ENCODE measurements at places on chromosomes 13 and 19.

GRCh38 chr13:29532821-29533220, 62.7 kb downstream of the SLC7A1 start:
- DNase-seq: no peak

DNA sequence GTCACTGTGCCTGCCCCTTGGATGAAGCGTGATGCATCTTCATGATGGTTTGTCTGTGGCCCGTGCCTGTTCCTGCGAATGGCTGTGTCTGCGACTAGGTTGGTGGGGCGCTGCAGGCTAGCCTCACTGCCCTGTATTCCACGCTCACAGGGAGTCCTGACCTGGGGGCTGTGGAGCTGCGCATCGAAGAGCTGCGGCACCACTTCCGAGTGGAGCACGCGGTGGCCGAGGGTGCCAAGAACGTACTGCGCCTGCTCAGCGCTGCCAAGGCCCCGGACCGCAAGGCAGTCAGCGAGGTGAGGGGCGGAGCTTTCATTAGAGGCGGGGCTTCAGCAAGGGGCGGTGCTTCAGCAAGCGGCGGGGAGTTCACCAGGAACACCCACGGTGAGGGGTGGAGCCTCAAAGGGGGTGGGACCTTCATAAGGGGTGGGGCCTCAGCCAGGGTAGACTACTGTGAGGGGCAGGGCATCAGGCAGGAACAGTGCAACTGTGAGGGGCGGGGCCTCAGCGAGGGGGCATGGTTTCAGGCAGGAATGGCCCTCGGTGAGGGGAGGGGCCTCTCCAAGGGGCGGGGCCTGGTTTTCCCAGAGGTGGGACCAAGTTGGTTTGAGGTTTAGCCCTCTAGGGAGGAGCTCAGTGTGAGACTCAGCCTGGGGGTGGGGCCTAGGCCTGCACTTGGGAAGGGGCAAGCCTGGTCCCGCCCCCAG, 17.2 kb downstream of the PKN1 start:
- DNase-seq: no peak

- DNase-seq: no peak
These were observed 17.4 kb upstream of the IRS2 start for GRCh38 chr13:109803825-109804224.

DNA sequence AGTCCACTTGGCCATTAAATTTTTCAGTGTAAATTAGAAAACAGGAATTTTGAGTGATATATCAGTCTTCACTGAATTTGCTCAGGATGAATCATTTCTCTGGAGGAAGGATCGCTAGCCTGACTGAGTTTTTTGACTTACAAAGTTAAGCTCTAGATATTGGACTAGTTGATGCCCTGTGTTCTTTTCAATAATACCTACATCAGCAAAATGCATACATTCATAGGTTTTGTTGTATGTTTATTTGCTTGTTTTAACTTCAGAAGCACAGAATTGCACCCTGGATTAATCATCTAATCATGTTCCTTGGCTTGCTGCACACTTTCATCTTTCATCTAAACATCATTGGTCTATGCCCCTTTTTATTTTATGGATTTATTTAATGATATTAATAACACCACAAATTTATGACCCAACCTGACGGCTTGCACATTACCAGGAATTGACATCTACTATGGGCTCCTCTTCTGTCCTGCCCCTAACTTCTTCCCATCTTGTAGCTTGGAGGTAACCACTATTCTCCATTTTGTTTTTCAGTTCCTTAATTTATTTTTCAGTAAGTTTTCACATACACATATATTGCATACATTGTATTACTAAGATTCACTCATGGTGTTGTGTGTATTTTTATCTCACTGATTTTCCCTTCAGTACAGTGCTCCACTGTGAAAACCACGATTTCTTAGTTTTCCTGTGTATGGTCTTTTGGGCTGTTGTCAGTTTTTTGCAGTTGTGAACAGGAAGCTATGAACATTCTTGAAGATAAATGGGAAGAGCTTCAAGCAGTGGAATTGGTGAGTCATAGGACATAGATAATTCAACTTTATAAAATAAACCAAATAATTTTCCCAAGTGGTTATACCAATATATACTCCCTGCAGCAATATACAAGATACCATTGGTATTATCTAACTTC, 23.3 kb downstream of the COMMD6 start:
- DNase-seq: no peak

- DNase-seq: no peak
These were observed 179.7 kb downstream of the STK24 start for GRCh38 chr13:98397221-98397620.

DNA sequence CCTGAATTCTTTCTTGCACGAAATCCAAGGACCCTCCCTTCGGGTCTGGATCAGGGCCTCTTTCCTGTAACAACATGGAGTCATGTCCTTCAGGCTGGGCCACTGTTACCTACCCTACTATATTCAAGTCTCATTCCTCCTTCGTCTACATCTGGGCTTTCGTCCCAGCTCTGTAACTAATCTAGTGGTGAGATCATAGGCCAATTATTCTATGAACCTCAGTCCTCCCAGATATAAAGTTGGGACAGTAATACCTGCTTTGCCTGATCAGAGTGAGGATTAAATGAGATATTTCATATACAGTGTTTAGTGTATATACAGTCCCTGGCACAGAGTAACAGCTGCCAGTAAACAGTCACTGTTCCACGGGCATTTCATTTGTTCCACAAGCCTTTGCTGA, 48.3 kb upstream of the ATP12A start:
- no peak for DNase-seq

DNA sequence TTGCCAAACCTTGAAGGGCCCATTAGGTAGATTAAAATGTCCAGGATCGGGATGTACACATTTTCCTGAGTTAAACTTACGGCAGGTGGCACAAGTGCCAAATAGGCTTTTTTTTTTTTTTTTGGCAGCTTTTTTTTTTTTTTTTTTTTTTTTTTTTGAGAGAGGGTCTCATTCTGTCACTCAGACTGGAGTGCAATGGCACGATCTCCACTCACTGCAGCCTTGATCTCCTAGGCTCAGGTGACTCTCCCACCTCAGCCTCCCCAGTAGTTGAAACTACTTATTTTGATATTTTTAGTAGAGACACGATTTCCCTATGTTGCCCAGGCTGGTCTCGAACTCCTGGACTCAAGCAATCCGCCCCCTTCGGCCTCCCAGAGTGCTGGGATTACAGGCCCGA, 9.0 kb downstream of the IRGC start:
- no peak for DNase-seq

- no peak for DNase-seq
These were observed 136.8 kb downstream of the TBC1D4 start for GRCh38 chr13:75345193-75345592.

- DNase-seq: no peak
These were observed 3.8 kb downstream of the LILRA4 start for GRCh38 chr19:54335164-54335563.

DNA sequence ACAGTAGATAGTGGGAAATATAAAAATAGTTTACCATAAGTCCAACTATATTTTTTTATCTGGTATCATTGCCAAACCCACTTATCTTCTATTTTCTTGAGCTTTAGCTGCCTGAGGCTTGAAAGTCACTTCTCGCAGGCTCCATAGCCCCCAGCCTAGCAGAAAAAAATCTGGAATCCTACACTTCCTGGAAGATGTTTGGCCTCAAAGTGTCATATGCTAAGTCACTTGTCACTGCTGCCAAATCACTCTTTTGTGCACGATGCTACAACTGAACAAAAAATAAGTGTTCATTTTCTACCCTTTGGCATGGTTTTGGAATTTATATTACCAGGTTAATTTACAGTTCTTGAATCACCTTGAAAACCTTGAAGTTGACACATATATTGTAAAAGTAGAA, 612.5 kb upstream of the ATXN8OS start:
- DNase-seq: no peak

DNA sequence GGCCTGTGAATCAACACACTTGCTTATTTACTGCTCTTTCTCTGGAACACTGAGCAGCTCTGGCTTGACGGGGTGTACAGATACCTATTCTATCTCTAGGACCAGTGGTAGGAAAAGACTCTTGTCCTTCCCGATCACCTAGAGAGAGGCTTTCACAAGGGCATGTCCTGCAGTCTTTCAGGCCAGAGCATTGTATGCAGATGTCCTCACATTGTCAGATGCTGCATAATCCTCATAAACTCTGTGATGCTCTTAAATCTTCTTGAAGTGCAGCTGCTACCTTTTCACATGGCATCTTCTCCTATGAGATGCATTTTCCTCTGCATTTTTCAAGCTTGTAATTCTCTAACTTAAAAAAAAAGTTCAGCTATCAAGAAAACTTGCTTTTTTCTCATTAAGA, 369.4 kb downstream of the OLFM4 start:
- no peak for DNase-seq

- no peak for DNase-seq
These were observed 1459.5 kb upstream of the PCDH20 start for GRCh38 chr13:62875118-62875640.

DNA sequence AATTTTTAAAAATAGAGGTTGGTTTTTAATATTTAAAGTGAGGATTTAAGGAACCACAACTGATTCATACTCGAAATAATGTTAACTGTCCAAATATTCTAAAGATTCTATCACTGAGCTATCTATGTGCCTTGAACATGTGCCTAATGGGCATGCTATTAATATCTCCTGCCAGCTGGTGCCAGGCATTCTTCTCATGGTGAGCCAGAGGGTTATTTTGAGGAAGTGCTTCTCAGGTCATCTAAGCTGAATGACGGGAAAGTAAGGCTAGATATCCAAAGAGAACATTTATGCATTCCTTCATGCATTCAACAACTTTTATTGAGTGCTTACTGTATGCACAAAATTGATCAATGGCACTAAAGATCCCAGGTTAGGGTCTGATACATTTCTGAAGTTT, 138.2 kb downstream of the PIBF1 start:
- no peak for DNase-seq

GRCh38 chr13:100392709-100393630, 195.6 kb downstream of the GGACT start:
- peak; percentile 99 for DNase-seq

DNA sequence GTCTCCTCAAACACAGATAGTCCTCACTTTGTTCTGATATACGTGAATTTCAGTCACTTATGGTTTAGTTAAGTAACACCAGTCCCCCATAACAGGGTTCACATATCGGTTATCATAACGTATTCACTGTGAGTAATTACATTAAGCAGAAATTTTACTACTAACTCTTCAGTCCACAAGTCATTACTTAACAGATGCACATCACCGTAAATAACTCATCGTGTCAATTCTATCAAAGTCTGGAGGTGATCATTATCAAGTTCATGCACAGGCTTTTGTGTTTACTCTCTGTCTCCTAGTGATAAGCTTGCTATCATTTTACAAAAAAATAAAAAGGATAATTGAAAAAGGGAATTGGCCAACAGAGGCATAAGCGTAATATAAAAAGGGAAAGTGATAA, 287.4 kb upstream of the ATXN8OS start:
- DNase-seq: no peak

GRCh38 chr13:96762876-96763275, 231.4 kb downstream of the OXGR1 start:
- DNase-seq: no peak

DNA sequence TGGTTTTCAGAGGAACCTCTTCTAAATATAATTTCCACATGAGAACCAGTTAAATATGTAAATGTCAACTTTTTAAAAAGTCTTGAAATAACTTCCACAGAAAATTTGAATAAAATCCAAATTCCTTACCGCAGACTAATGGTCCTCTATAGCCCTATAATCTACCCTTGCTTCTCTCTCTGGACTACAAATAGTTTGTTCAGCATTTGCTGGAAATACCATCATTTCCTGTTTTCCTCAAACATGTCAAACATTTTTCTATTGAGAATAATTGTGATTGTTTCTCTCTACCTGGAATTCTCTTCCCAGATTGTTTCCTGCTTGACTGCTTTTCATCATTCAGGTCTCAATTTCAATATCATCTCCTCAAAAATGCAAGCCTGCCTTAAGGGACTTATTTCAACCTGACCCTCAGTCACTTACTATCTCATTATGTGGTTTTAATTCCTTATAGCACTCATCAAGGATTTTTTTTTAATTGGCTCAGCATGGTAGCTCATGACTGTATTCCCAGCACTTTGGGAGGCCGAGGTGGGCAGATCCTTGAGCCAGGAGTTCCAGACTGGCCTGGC, 898.9 kb upstream of the MIR17HG start:
- DNase-seq: no peak

- DNase-seq: no peak
These were observed 122.4 kb downstream of the DLEU7 start for GRCh38 chr13:50720861-50721671.

DNA sequence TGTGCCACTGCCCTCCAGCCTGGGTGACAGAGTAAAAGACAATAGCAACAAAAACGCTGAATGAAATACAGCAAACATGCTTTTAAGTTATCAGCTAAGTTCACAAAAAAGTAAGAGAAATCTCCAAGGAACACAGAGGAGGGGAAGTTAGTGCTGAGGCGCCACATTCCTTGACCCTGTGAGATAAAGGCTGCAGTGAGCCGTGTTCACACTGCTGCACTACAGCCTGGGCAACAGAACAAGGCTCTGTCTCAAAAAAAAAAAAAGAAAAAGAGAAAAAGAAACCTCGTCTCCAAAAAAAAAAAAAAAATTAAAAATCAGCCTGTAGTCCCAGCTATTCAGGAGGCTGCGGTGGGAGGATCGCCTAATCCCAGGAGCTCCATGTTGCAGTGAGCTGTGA, 16.3 kb upstream of the DOCK6 start:
- DNase-seq: no peak

DNA sequence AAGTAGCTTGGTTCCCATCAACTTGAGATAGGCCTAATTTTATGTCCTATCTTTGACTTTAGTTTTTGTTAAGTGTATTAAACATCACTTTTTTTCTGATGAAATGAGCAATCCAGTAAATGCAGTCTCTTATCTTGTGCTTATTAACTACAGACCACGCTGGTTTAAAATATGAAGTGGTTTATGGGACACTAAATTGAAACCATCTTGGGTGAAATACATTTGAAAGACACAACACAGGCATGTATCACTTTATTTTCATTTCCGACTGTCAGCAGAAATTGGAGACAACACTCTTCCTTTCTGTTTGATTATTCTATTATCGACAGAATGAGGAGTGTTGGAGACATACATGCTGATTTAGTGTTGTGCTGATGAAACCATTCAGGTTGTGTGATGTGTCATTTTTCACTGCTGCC, 447.7 kb downstream of the GPC6 start:
- DNase-seq: no peak

DNA sequence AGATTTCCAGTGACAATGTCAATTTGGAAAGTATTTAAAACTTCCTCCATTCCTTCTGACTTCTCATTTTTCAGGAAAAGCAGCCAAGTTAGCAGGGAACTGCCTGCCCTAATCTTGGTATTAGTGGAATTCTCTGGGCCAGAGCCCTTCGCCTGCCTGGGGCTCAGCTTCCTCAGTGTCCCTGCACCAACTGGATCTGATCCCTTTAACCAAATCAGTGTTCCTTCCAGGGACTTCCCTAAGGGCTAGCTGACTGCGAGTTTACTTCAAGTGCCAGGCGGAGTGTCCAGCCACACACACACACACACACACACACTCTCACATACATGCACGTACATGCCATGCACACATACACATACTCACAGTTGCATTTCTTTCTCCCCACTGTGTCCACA, 20.0 kb downstream of the RAB20 start:
- DNase-seq: no peak

GRCh38 chr19:38264486-38265212, at the start of gene SPINT2:
TSS of gene SPINT2 (plus strand) at chr19:38264573. CDS start at chr19:38264893, 320 bp downstream.
- no peak for DNase-seq

GRCh38 chr13:113477724-113478123, 12.8 kb downstream of the DCUN1D2 start:
- DNase-seq: no peak

- no peak for DNase-seq
These were observed 1.5 kb downstream of the C3 start for GRCh38 chr19:6718741-6719539.

- no peak for DNase-seq
These were observed 135.4 kb upstream of the GPR12 start for GRCh38 chr13:26895808-26896466.

- no peak for DNase-seq
These were observed 42.7 kb downstream of the ING1 start for GRCh38 chr13:110756219-110756631.
